K562 (cell line): ENCODE measurements at places on chromosomes 2 and 18. TPM values are rescaled to one million over a fixed set of nuclear protein-coding genes. Genes with fewer than 3 reads are reported as not detected.

PLGLB1 gene
- 0.27 TPM in 1 of 2 replicates, not detected in the other for total RNA-seq

DNA sequence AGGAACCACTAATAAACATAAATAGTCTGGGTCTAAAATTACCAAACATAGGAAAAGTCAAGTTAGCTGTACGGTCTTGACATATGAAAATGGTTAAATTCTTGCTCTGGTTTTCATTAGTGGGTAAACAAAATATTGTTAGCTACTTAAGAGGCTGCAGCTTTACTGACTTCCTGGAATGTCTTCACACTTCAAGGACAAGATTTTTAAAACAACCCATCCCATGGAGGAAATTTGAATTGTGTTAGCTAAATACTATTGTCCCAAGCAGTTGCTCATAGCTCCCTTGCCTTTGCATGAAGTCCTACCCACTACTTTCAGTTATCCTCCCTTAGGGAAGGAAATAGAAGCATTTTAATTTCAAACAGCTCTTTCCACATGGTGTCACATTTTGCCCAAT lies 128.5 kb downstream of the EPHA4 start:
- DNase-seq = no peak
- no peaks in the 10 kb centered on the region for H3K27me3 ChIP-seq
- H3K36me3 ChIP-seq = no peaks in the 10 kb centered on the region
- H3K4me3 ChIP-seq = no peak overlapping the region

CHST9 gene
- total RNA-seq = not detected in 2 replicates

- DNase-seq = no peak
- no peaks in the 10 kb centered on the region for H3K36me3 ChIP-seq
- no peak overlapping the region for H3K4me3 ChIP-seq
- no peaks in the 10 kb centered on the region for H3K27me3 ChIP-seq
- no peak overlapping the region for H3K27ac ChIP-seq
Measured at GRCh38 chr2:149061133-149061745, 22.7 kb downstream of the LYPD6B start.

DUSP2 gene
- 0.18 and 0.42 TPM in 2 replicates for total RNA-seq
